ENCODE measurements at places on chromosomes 16 and 17.

DNA sequence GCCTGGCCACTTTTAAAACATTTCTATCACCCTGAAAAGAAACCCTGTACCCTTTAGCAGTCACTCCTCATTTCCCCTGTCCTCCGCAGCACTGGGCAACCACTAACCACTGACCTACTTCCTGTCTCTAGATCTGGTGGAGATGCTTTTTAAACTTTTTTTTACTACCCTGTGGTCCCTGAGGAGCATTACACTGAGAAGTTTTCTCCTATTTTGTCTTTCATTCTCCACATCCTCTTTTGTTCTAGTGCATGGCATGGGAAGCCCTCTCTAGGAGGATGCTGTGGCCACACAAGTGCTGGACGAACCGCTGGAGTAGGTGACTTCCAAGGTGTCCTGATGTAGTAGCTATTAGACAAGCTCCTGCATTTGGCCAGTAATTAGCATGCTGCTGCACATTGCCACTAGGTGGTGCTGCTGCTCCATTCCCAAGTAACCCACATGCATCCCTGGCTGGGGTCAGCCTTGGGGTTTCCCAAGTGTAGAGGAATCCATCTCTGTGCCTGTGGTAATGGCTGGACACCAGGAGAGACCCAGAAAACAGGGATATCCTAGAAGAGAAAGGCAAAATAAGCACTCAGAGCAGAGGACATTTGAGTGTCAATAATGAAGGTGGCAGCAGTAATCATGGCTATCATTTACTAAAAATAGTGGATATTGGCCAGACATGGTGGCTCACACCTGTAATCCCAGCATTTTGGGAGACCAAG is 143.8 kb upstream of the CRHR1 start:
- no peak for DNase-seq

DNA sequence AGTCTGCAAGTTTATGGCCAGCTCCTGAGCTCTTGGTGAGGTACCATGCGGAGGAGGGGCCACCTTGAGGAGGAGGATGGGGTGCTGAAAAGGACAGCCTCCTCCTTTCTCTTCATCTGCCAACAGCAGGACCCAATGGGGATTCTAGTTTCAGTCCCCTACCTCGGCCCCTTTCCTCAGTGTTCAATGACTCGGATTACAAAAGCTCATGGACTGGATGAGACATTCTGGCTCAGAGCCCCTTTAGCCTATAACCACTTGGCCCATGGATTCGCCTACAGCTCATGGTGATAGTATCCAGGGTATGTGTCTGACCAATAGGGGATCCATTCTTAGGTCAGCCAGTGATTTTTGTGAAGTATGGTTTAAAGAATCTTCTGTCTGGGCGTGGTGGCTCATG is 8.5 kb upstream of the PIK3R6 start:
- DNase-seq: no peak

GRCh38 chr16:65202461-65202860 is 80.6 kb upstream of the CDH11 start:
- DNase-seq: no peak

GRCh38 chr17:4074831-4075495 is 67.9 kb downstream of the ZZEF1 start:
- peak; percentile 1 for DNase-seq

- no peak for DNase-seq
Measured at GRCh38 chr16:67683767-67684166, 17.2 kb downstream of the C16orf86 start.

DNA sequence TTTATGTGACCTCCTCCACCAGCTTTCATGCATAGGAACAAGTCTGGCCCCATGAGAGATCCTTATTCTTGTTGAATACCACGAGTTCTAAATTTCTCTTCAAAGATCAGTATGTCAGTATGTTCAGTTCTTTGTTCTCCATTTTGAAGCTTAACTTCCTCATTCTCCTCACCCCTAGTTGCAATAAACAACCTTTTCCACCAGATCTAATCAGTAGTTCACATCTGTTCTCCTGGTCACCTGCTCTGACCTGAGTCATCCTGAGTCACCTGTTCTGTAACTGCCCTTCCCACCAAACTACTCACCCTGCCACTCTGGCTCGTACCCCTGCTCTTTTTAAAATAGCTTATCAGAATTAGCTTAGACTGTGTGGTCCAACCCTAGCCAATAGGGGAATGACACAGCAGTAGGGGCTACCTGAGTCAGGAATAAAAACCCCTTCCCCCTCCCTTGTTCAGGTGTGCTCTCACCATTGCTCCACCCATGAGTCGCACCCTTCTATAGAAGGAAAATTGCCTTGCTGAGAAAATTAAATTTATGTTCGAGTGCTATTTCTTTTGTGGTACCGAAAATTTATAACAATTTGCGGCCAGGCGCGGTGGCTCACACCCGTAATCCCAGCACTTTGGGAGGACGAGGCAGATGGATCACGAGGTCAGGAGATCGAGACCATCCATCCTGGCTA is 94.6 kb downstream of the EMP2 start:
- no peak for DNase-seq

DNA sequence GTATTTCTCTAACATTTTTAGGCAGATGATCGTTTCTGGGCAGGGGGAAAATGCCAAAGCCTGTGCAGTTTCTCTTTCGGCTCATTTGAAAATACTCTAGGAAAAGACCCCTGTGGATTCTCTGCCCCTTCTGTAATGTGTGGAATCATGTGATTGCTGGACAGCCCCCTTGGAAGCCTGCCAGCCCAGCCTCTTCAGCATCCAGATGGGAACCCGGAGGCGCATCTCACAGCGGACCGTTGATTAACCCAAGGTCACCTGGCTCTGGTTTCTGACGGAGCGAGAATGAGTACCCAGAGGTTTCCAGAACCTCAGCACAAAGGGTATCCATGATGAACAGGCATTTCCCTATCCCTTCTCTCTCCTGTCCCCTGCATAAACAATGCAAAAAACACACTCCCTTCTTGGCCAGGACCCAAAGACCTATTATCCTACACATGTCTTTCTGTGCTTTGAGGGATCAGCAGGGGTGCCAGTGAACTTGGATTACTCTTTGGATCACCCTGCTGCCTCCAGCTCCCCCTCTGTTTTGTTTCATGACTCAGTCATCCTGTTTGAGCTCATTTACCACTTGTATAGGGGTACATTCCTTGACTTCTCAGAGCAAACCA is 957.1 kb upstream of the RBFOX1 start:
- DNase-seq: no peak

GRCh38 chr16:1182950-1183907 is 30.3 kb downstream of the CACNA1H start:
- DNase-seq: no peak

GRCh38 chr16:3282103-3282729 is 1.1 kb upstream of the ZNF263 start:
- DNase-seq: peak; percentile 83

DNA sequence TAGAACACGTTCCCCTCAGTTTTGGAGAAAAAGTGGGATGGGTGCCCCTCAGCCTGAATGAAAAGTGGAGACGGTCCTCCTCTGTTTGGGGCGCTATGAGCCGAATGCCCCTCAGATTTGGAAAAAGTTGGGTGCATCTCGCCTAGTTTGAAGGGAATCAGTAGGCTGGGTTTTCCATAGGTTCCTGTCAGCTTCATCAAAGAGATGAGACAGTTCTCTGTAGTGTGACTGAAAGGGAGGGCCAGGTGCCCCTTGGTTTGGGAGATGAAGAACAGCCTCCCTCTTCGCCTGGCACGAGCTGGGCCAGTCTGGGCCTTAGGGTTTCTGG is 742 bp upstream of the SLC9A5 start:
- no peak for DNase-seq

- DNase-seq: no peak
Measured at GRCh38 chr17:65489413-65490155, 71.9 kb downstream of the AXIN2 start.

DNA sequence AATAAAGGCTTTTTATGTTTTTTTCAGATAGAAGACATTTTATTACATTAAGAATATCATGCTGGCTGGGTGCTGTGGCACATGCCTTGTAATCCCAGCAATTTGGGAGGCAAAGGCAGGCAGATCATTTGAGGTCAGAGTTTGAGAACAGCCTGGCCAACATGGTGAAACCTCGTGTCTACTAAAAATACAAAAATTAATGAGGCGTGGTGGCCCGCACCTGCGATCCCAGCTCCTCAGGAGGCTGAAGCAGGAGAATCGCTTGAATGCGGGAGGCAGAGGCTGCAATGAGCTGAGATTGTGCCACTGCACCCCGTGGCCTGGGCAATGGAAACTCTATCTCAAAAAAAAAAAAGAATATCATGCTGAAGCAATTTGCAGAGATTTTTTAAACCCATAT is 29.1 kb upstream of the HAPSTR1 start:
- no peak for DNase-seq

- DNase-seq: no peak
Measured at GRCh38 chr16:47881574-47881973, 274.2 kb downstream of the ABCC12 start.

- DNase-seq: no peak
Measured at GRCh38 chr17:73939806-73940205, 263.7 kb upstream of the RPL38 start.

GRCh38 chr16:78297066-78297666 is 197.7 kb downstream of the WWOX start:
- no peak for DNase-seq

DNA sequence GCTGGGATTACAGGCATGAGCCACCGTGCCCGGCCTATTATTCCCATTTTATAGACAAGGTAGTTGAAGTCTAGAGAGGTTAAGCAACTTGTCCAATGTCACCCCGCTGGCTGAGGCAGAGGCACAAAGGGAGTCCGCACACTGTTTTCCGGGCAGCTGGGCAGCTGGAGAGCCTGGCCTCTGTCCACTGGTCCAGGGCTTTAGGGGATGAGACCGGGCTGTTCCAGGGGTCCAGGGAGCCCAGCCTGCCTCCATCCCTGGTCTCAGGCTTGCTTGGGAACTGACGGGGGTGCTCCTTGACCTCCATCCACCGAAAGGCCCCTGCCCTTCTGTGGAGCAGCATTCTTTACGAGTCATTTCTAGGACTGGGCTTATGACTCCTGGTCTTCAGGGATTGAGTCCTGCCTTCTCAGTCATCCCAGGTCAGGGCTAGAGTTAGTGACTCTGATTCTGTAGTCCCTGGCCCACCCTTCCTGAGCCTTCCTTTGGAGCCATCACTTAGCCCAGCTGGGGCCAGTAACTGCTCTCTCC is 37.5 kb downstream of the SOCS3 start:
- no peak for DNase-seq

DNA sequence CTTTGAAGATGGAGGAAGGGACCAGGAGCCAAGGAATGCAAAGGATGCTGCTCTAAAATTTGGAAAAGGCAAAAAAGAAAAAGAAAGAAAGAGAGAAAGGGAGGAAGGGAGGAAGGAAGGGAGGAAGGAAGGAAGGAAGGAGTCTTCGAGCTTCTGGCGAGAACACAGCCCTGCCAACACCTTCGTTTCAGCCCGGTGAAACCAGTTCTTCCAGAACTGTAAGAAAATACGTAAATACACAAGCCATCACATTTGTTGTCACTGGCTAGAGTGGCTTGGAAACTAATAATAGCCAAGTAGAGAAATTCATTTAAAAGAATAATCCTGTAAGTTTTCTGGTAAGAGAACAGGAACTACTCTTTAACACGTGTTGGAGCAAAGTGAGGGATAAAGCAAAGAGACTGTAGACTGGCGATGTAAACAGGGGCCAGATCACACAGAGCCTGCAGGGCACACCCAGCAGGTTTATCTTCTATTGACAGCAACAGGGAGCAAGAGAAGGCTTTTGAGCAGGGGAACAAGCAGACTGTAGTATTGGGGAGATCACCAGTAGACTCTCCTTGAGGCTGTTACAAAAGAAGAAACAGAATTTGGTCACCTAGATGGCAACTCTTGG is 188.7 kb upstream of the MPHOSPH6 start:
- no peak for DNase-seq

GRCh38 chr17:56908001-56908542 is 5.8 kb downstream of the TRIM25 start:
- DNase-seq: no peak

- DNase-seq: no peak
Measured at GRCh38 chr16:80100186-80100585, 440.6 kb upstream of the DYNLRB2 start.

- DNase-seq: no peak
Measured at GRCh38 chr17:7497636-7498035, 13.5 kb downstream of the POLR2A start.

DNA sequence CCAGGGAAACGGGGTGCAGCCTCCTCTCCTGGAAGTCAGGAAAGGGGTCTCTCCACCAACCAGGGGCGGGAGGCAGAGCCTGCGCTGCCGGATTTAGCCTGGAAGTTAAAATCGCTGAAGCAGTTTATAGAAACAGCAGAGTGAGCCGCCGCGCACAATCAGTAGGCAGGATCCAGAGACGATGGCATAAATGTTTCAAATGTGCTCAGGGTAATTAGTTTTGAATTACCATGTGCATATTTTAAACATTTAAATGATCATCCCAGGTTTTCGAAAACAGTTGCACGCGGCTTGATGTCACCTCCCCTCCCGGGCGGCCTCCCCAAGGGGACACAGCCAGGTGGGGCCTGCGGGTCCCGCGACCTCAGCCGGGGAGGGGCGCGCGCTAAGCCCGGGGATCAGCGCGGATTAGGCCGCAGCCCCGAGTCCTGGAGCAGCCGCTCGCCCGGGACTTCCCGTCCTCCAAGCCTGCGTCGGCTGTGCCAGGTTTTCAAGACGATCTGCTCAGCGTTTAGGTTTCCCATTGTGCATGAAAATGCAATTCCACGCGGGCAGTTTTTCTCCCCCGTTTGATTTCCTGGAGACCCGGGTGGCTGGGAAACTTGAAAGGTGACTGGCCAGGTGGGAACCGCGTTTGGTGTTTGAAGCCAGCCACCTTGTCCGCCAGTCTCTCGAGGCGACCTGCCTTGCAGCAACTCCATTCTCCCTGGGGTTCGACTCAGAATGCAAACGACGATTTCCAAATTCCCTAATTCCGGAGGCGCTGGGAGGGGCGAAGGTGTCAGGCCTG is 78.3 kb downstream of the RPA1 start:
- no peak for DNase-seq

GRCh38 chr17:51733166-51733565 is 425.3 kb downstream of the CA10 start:
- no peak for DNase-seq

GRCh38 chr16:74268372-74268782 is 28.2 kb upstream of the PSMD7 start:
- DNase-seq: no peak

GRCh38 chr17:57776366-57776765 is 31.3 kb upstream of the CCDC182 start:
- DNase-seq: no peak

DNA sequence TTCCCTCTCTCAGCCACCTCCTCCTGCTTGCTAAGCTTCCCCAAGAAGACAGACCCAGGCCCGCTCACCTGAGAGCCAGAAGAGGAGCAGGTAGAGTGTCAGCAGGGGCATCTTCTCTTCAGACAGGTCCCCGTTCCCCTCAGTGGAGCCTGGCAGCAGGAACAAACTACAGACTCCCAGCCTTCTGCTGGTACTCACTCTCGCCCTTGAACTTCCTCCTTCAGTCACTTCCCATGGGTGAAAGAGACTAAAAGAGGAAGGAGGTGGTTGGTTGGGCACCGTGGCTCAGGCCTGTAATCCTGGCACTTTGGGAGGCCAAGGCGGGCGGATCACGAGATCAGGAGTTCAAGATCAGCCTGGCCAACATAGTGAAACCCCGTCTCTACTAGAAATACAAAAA is at the start of gene CD300LF:
Gene CD300LF, minus strand, starts transcription at position 168 of the 400 bp plus-strand sequence. Its CDS starts 57 bp downstream, at position 111.
- no peak for DNase-seq

- DNase-seq: no peak
Measured at GRCh38 chr16:12213180-12213579, 236.6 kb downstream of the SNX29 start.

GRCh38 chr17:19338031-19338990 is 24.2 kb downstream of the B9D1 start:
- no peak for DNase-seq
